ENCODE measurements at places on chromosomes 6 and 20.

- H3K27me3 ChIP-seq, result no peaks in the 10 kb centered on the region
- no peak overlapping the region for H3K4me3 ChIP-seq
- H3K4me1 ChIP-seq, result peaks cover 3% of the 10 kb centered on the region
- no peaks in the 10 kb centered on the region for H3K36me3 ChIP-seq
- H3K27ac ChIP-seq, result no peak overlapping the region
- no peak for DNase-seq
Measured at GRCh38 chr6:164039954-164040375, 625.4 kb downstream of the QKI start.

GRCh38 chr6:42704251-42704936, 18.0 kb downstream of the PRPH2 start:
- H3K4me3 ChIP-seq, result peak overlapping the region; percentile 43
- DNase-seq, result no peak
- no peak overlapping the region for H3K27ac ChIP-seq

DNA sequence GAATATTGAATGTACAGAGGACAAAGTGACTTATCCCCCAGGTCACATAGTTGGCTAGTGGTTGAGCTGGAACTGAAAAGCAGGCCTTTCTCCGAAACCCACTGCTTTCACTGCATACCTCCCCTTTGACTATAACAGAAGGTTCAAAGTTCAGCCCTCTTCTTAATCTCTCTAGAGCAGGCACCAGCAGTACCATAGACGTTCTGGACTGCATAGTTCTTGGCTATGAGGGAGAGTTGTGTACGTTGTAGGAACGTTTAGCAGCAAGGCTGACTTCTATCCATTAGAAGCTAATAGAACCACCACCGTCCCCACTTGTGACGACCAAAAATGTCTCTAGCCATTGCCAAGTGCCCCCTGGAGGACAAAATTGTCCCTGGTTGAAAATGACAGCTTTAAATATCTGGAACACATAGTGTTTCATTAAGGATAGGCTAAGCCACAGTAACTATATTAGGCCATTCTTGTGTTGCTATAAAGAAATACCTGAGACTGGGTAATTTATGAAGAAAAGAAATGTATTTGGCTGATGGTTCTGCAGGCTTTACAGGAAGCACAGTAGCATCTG, 123.8 kb upstream of the MTHFD1L start:
- H3K27me3 ChIP-seq, result no peaks in the 10 kb centered on the region
- H3K27ac ChIP-seq, result no peak overlapping the region
- H3K4me3 ChIP-seq, result no peak overlapping the region
- peaks cover 4% of the 10 kb centered on the region for H3K4me1 ChIP-seq

DNA sequence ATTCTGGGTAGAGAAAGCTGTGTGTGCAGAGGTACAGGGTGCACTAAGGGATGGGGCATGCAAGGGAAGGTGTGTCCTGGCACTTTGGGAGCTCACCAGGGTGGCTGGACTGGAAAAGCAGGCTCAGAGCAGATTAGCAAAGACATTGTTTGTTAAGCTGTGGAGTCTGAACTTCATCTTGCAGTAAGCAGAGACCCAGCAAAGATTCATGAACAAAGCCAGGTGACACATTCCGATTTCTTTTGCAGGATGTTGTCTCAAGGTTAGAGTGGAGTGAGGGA, 28.8 kb downstream of the DUSP22 start:
- H3K27ac ChIP-seq, result no peak overlapping the region
- H3K4me1 ChIP-seq, result no peaks in the 10 kb centered on the region
- no peak overlapping the region for H3K4me3 ChIP-seq
- H3K36me3 ChIP-seq, result no peaks in the 10 kb centered on the region
- no peaks in the 10 kb centered on the region for H3K27me3 ChIP-seq

DNA sequence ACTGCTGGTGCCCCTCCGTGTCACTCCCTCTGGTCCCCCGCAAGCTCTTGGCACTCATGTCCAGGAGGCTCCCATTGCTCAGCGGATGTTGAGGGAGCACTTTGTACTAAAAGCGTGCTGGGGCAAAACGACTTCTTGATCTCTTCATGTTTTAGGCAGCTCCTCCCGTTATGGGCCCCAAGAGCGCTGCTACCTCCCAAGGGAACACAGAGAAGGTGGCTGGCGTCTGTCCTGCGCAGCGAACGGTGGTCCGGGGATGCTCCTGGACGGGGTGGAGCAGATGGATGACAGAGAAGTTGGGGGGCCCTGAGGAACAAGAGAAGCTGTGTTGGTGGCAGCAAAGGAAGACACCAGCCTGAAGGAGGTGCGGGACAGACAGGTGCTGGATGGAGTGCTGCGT, 99.8 kb downstream of the TMEM242 start:
- H3K36me3 ChIP-seq, result no peaks in the 10 kb centered on the region
- no peak overlapping the region for H3K27ac ChIP-seq
- H3K4me3 ChIP-seq, result no peak overlapping the region
- H3K4me1 ChIP-seq, result peaks cover 29% of the 10 kb centered on the region
- no peak for DNase-seq

DNA sequence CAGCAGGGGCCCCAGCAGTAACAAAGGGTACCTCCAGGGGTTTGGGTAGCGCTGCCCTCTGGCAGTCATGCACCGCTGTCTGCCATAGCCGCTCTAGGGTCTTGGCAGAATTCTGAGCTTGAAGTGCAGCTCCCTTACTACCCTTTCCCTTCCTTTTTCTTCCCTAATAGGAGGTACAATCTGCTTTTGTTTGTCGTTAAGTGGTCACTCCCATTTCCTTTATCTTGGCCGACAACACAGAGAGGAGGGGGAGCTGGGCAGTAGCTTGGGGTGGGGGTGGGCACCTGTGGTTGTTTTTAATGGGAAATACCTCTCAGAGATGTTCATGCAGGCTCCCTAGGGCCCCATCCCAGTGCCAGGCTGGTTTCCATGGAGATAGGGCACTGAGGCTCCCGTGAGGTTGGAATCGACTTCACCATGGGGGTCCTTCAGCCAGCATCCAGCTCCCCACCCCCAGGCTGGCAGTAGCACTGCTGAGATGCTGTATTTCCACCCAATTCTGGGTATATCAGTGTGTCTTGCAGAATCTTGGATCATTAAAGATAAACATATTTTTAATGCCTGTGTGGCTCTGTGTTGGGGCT, 18.6 kb downstream of the CCDC167 start:
- DNase-seq, result no peak
- H3K36me3 ChIP-seq, result peaks cover 7% of the 10 kb centered on the region
- no peak overlapping the region for H3K27ac ChIP-seq
- no peaks in the 10 kb centered on the region for H3K27me3 ChIP-seq
- H3K4me1 ChIP-seq, result no peaks in the 10 kb centered on the region

Data from astrocyte (in vitro differentiated cells and primary cell).